NCI-H1417 (cell line): ENCODE measurements at places on chromosomes 4 and X.
A peak's percentile ranks its signal among the peaks of the same experiment; 100 is the strongest.

- DNase-seq = no peak
Observed at GRCh38 chrX:123217728-123218127, 33.6 kb downstream of the GRIA3 start.

GRCh38 chr4:92299152-92299551, 4.6 kb upstream of the GRID2 start:
- DNase-seq = no peak

DNA sequence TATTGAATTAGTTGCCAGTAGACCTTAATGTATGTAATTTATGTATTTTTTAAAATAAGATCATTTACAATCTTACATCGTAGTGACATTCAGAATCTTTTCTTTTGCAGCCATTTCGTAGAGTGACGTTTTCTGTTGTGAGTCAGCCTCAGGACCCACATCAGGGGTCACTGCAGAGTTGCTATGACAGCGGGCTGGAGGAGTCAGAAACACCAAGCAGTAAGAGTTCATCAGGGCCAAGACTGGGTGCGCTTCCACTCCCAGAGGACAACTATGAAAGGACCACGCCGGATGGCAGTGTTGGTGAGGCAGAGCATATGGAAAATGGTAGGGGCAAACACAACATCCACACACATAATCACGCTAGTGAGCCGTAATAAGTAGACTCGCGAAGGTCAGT, 199.9 kb downstream of the PCDH7 start:
- no peak for DNase-seq

DNA sequence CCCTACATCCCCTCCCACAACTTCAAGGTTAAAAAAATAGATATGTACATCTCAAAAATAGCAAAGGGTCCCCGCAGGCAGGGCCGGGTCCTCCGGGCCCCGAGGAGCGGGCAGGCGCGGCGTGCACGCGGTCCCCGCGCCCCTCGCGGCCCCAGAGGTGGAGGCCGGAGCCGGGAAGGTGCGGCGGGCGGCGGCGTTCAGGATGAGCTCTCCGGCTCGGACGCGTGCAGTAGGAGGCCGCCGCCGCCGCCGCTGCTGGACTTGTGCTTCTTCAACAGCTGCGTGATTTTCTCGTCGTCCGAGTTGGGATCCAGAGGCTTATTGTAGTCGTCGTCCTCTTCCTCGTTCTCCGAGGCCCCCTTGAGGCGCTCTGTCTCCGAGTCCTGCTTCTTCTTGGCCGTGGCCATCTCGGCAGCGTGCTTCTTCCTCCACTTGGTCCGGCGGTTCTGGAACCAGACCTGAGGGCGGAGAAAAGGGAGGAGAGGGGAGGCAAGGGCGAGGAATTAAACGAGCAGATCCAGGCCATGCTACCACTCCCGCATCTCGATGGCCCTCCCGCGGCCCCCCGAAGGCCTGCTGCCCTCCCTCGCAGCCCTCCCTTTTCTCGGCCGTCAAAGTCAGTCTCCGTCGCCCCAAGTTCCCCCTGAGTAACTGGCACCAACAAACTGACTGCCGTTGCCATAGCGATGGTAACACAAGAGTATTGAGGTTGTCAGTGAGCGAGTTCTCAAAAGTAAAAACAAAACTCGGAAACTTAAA, 5.8 kb downstream of the NKX6-1 start:
- DNase-seq = no peak

- no peak for DNase-seq
Observed at GRCh38 chrX:70456256-70456655, 11.6 kb downstream of the DLG3 start.

- DNase-seq = no peak
Observed at GRCh38 chr4:163663454-163664225, 169.2 kb downstream of the TMA16 start.

DNA sequence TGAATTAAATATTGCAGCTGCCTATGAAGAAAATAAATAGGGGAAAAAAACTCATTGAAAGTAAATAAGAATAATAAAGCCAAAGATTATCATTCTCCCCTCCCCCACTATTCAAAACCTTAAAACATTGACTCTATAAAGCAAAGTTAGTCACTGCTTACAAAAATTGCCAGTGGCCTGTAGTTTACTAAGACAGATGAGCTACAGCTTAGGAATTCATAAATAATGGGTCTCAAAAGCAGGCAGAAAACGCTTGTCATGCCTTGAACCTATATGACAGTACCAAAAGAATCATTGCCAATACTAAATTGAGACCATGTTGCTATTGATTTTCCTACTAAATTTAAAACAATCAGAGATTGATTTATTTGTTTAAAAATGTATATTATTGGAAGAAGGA, 78.9 kb downstream of the SLC10A7 start:
- no peak for DNase-seq

GRCh38 chr4:40630335-40631021, 814 bp upstream of the RBM47 start:
- no peak for DNase-seq

GRCh38 chr4:29853833-29854232, 866.3 kb upstream of the PCDH7 start:
- peak; percentile 35 for DNase-seq

DNA sequence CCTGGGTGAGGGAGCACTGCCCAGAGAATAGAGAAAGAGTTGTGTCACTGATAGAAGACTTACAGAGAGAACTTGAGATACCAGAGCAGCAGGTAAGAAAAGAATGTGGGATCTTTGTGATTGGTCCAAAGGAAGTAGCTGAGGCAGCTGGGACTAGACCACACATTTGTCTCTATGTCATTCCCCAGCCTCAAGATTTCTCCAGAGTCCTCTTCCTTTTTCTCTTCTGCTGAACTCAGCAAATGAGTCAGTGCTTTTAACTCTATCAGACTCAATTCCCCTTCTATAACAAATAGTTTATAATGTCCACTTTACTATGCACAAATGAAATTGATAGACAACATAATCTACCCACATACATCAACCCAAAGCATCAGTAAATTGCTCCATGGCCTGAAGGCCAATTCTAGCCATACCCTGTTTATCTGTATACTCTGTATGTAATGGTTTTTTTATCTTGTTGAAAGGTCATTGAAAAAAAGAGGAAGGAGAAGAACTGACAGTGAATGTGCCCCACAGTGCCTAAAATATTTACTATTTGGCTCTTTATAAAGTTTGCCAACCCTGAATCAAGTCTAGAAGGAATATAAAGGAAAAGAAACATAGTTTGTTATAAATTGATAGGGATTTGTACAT, 38.2 kb downstream of the ETDC start:
- DNase-seq = no peak

- DNase-seq = no peak
Observed at GRCh38 chr4:131488772-131489171, 1660.3 kb upstream of the PCDH10 start.

DNA sequence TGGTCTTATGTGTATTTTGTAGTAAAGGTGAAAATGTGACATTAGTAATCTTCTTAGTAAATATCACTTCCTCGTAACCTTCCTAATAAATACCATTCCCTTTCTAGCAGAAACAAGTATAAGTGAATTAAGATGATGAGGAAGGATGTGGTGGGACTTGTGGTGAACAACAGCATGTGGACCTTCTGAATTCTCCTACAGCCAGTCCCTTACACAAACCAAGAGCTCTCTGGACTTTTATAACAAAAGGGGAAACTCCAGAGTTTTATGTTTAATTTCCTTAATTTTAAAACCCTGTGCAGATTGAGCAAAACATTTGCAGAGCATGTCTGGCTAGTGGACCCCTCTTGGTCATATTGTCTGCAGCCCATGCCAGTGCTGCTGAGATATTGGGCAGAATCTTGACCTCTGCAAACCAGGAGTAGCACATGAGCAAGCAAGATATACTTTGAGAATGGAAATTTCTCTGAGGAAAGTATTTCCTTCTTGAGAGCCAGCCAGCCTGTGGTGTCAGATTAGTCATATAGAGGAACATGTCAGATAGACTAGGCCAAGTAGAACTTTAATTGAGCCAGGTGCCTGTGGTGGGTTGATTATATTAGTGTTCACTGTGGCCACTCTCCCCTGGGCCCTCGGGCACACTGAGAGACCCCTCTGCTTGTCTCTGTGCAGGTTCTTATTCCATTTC, 328.2 kb downstream of the DKK2 start:
- DNase-seq = no peak

- no peak for DNase-seq
Observed at GRCh38 chrX:120402369-120402768, 40.5 kb downstream of the ATP1B4 start.

DNA sequence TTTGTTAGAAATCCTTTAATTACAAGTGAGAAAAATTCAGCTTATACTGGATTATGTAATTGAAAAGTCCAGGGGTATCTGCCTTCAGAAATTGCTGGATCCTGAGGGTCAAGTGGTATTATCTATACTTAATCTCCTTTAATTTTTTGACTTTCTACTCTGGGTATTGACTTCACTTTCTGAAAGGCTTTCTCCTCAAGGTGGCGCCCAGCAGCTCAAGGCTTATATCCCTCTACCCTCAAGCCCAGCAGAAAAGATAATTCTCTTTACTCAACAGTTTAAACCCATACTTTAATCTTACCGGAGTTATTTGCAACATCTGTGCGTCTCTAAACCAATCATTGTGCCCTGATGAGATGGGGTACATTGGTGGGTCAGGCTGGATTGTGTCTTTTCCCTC, 129.5 kb downstream of the LARP7 start:
- DNase-seq = no peak
